ENCODE measurements at places on chromosomes 16 and 17.

DNA sequence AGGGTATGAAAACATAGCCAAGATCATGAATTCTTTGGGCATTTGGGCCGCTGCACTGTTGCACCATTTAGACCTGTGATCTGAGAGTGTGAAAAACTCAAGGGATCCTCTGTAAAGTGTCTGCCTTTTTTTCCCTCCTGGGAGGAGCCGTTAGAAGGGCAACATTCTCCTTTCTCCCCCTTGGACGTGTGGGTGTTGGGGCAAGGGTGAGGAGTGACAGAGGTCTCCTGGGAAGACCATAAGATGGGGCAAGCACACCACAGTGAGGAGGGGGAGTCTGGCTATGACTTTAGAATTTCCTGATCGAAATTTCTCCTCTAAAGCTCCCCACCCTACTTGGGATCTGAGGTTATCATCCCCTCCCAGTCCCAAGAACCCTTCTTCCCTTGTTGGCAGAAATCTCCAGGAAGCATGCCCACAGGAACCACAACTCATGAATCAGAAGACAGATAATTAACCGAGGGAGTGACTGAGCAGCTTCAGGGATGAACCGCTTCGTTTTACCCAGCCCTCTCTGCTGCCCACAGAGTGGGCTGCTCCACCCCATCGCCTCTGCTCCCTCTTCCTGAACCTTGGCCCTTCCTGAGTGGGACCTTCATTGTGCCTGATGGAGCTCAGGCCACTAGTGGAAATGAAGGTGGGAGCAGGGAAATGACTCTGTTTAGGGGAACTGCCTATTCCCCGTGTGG, 4.2 kb downstream of the ITGB3 start:
- no peak for DNase-seq

DNA sequence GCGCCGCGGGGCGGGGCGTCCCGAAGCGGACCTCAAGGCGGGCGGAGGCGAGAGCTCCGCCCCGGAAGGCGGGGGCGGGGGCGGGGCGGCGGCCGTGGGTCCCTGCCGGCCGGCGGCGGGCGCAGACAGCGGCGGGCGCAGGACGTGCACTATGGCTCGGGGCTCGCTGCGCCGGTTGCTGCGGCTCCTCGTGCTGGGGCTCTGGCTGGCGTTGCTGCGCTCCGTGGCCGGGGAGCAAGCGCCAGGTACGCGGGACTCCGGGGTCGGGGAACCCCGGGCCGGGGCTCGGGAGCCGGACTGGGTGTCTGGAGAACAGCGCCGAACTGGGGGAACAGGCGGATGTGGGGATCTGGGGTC, at the start of gene TNFRSF12A:
TNFRSF12A (plus strand) TSS at position 122 of the 357 bp plus-strand sequence; CDS start at position 152, 30 bp downstream.
- peak; percentile 66 for DNase-seq

GRCh38 chr17:50976951-50977472, 110.9 kb upstream of the TOB1 start:
- no peak for DNase-seq

GRCh38 chr16:86886651-86887050, 308.3 kb downstream of the FOXL1 start:
- DNase-seq, result no peak

DNA sequence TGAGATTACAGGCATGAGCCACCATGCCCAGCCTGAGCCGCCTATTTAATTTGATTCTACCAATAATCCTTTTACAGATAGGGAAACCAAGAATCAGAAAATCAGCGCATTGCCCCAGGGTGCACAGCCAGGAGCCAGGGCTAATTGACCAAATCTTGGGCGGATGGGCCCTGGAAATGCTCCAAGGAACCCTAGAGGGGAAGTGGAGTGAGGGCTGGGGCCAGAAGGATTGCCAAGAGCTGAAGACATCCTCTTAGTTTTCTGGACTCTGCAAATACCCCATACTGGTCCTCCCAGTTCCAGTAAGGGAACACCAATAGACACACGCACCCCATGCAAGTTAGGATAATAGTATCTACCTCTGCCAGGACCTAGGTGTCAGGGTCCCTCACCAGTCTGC, 3.8 kb downstream of the FHOD1 start:
- DNase-seq, result no peak

- no peak for DNase-seq
Observed at GRCh38 chr16:24749310-24749709, 19.9 kb downstream of the TNRC6A start.

DNA sequence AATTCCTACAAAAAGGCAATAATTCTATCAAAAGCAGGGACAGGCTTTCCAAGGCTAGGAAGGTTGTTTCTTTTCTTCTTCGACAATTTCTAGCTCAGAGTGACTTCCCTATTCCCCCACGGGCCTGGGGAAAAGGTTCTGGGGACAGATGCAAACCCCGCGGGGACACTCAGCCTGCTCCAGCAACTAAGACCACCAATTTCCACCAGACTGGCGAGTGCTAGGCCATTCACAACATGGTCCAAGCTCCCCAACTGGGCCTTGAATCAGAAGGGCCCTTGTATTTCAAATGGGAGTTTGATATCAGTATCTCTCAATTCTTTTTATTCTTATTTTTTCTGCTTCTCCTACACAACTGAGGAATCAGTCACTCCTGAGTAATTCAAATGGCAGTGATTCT, 86.7 kb downstream of the USP31 start:
- no peak for DNase-seq

GRCh38 chr16:81818568-81818896, 39.4 kb downstream of the PLCG2 start:
- no peak for DNase-seq

GRCh38 chr16:8519179-8519578, 71.1 kb downstream of the TMEM114 start:
- DNase-seq, result no peak

- no peak for DNase-seq
Observed at GRCh38 chr17:67628580-67629013, 89.1 kb upstream of the NOL11 start.

- DNase-seq, result no peak
Observed at GRCh38 chr16:707062-707538, 1.5 kb upstream of the FBXL16 start.

GRCh38 chr17:82188001-82188961, 24.4 kb downstream of the CCDC57 start:
- no peak for DNase-seq

DNA sequence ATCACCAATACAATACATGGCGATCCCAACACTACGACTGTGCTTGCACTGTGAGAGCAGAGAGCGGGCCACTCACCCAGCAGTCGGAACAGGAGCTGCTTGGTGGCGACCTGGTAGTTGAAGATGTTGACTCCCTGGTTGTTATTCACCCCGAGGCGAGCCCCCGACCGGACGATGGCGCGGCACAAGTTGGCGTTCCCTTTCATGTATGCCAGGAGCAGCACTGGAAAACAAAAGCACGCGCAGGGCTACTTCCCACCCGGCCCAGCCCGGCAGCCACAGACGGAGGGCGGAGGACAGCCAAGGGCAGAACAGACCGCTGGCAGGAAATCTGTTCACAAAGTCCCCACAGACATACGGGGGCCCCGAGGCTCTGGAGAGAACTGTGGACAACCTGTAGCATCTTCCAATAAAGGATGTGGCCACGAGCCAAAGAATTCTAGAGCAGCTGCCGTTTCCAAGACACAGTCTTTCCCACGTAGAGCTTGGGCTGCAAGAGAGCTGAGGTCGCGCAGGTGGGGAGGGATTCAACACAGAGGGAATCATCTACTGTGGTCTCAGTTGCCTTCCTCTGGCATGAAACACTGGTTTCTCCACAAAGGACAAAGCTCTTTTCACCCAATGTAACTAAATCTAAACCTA, 27.8 kb downstream of the CYB5D2 start:
- no peak for DNase-seq

DNA sequence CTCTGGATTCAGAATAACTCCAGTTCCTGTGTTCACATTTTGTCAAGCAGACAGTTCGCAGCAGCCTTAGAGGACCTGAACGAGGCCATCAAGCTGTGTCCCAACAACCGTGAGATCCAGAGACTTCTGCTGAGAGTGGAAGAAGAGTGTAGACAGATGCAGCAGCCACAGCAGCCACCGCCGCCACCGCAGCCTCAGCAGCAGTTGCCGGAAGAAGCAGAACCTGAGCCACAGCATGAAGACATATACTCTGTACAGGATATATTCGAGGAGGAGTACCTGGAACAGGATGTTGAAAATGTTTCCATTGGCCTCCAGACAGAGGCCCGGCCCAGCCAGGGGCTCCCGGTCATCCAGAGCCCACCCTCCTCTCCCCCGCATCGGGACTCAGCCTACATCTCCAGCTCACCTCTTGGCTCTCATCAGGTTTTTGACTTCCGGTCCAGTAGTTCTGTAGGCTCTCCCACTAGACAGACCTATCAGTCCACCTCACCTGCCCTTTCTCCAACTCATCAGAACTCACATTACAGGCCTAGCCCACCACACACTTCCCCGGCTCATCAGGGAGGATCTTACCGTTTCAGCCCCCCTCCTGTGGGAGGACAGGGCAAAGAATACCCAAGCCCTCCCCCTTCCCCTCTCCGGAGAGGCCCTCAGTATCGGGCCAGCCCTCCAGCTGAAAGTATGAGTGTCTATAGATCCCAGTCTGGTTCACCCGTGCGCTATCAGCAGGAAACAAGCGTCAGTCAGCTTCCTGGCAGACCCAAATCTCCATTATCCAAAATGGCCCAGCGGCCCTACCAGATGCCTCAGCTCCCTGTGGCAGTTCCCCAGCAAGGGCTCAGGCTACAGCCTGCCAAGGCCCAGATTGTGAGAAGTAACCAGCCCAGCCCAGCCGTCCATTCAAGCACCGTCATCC, 25.9 kb downstream of the CYB561 start:
- no peak for DNase-seq

GRCh38 chr16:85037050-85037410, 9.4 kb downstream of the KIAA0513 start:
- DNase-seq, result no peak

DNA sequence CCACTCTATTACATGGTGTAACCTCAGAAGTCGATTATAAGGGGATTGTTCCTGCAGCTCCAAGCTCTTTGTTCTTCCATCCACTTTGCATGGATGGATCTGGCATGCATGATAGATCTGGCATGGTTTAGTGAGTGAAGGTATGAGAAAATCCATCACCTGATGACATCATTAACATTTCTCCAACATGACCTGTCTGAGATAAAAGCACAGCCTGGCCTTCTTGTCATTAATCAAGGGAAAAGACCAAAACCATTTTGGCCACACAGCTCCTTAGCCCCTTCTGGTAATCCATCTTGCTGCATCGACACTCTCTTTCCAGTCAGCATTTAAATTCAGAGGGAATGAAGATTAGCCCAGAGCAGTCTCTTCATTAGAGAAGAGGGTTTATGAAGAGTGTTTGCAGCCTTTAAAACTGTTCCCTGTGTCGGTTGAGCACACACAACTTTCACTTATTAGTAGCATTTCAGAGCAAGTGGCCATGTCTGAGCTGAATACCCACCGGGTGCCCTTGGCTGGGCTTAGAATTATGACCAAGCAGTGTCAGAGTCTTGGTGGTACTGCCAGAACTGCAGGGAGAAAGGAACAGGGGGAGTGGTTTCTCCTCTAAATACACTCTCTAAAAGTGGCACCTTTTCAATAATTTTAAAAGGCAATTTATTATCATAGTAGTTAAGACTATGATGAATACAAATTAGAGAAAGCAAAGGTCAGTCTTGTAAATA, 246.0 kb downstream of the HAPSTR1 start:
- DNase-seq, result no peak

GRCh38 chr17:4881761-4882555, 17.4 kb upstream of the C17orf107 start:
- DNase-seq, result peak; percentile 72

GRCh38 chr17:27976331-27976730, 66.1 kb upstream of the NLK start:
- DNase-seq, result no peak

GRCh38 chr17:78735832-78736525, 46.1 kb downstream of the CYTH1 start:
- DNase-seq, result no peak

DNA sequence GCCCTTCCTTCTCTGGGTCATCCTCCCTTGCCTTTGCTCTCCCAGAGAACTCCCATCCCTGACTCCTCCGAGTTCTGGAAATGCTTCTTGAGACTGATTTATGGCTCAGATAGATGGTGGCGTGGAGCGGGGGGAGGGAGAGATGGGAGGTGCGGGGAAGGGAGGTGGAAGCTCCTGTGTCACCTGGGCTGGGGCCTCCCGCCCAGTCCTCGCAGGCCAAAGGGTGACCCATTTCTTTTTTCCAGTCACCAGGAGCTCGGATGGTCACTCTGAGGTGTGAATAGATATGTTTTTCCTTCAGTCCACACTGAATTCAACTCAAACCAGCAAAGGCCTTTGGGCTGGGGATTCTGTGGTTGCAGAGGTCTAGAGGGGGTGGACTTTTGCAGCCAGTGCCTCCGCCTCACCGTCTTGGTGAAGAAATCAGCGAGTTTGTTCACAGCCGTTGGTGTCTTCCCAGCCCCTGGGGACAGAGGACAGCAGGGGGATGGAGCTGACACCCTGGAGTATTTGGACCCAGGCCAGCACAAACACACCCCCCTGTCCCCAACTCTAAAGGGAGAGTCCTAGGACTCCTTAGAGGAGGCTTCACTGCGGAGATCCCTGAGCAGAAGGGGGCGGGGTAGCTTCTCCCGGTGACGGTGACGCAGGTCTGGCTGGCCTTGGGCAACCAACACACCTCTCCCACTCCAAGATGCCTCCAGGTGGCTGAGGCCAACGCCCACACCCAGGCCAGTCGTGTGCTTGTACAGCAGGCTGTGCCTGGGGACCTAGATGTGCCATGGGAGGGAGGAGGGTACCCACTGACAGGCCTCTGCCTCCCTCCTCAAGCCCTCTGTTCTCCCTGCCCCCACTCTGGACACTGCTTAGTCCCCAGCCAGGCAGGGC, 80.6 kb downstream of the AMFR start:
- no peak for DNase-seq

DNA sequence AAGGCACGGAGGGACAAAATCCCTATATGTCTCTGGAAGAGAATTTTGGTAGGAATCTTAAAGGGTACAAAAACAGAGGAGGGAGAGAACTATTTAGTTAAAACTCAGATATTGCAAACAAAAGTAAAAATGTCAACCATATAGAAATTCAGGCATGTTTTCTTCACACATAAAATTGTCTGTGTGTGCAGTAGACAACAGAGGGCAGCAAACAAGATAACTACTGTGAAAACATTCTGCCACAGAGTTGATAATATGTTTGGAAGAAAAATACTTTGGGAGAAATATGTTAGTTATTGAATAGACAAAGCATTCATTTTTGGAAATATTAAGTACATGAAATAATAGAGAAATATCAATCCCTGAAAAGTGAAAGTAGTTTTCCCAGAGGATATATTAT, 56.2 kb downstream of the SNX11 start:
- DNase-seq, result no peak

DNA sequence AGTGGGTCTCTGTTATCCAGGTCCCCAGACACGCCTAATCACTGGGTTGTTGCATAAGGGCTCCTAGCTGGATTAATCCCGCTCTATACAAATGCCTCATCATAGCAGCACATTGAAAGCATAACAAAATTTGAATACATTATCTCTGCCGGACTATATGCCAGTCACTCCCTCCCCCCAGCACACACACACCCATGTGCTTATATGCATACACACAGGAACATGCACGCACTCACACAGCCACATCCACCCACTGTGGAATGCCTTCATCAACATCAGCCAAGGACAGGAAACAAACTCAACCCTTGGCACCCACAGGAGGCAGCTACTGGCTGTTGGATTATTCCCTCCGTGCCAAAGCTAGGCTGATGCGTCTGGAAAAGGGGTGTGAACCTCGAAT, 3.5 kb upstream of the CDH13 start:
- no peak for DNase-seq
